ENCODE measurements at places on chromosomes 3 and 15.

DNA sequence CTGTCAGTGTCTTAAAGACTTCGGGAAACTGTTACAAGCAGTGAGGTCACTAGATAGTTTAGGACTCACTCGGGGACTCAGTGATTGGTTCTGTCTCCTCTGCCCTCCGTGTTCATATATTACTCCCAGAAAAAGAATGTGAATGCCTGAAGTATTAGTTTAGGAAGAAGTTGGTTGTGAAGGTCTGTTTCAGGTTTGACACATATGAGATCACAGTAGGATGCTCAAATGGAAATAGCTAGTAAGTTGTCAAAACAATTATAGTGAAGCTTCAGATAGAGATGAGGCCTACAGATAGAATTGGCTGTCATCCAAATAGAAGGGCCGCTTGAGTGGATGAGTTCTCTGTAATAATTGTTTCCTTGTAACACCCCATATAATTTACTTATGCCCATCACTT lies 172.6 kb downstream of the PLCL2 start:
- DNase-seq, result no peak

- no peak for DNase-seq
Observed at GRCh38 chr3:140349938-140350337, 327.9 kb upstream of the TRIM42 start.

GRCh38 chr15:39156166-39156565 lies 424.7 kb upstream of the THBS1 start:
- no peak for DNase-seq

GRCh38 chr3:1214933-1215332 lies 122.1 kb downstream of the CNTN6 start:
- DNase-seq, result no peak

DNA sequence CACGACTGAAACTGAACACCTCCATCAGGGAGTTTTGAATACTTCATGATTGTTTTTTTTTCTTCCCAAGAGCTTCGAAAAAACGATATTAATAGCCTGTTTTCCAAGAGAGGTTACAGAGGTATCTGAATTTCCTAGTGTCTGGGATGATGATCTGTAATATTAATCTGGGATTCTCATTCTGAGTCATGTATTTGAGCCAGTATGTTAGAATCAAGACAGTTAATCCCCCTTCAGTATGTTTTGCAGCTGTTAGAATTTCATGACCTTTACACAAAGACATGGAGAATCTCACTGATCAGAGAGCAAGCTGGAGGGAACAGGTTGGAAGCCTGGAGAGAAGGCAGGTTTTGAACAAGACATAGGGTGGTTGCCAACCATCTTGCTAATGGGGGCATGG lies 234.5 kb upstream of the GAP43 start:
- no peak for DNase-seq

GRCh38 chr3:107913701-107914100 lies 177.1 kb downstream of the CD47 start:
- no peak for DNase-seq

DNA sequence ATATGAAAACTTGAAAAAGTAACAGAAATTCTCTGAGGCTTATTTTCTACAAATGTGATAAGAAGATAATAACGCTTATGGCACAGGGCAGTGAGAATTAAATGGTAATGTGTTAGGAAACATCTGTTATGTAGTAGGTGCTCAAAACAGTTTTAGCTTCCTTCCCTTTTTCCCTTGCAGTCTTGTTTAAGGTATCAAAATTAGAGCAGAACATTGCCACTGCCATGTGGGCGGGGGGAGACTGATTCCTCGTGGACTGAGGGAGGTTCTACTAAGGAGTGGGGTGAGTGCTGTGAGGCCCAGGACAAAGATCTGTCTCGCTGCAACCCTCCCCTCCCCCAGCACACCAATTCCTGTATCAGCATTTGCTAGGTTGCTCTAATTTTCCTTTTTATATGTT lies 702.4 kb downstream of the TUSC7 start:
- no peak for DNase-seq

DNA sequence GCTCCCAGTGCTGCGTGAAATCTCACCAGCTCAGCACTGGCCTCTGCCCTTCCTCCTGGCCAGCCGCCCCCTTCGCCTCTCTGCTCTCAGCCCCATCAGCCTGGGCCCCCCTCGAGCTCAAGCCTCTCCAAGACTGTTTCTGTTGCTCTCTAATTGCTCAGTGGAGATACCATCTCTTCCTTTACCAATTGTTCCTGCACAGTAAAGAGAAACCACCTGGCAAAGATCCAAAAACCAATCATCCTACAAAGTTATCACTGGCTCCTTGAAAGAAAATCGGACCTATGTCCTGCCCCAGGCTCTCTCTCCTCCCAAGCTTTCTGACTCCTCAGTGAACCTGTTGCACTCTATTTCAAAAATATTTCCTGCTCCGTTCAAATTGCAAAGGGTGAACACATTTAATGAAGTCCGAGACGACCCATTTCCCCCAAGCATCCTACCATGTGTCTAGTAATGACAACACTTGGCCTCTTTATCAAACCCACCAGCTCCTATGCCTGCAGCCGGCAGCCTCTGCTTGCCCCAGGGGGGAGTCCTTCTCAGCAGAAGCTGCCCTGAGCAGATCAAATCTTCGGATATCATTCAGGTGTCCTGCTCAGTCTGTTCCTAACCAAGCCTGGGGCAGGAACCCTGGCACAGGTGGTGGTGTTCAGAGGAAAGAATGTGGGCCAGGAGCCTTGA lies 53.7 kb upstream of the FAM174B start:
- DNase-seq, result no peak

DNA sequence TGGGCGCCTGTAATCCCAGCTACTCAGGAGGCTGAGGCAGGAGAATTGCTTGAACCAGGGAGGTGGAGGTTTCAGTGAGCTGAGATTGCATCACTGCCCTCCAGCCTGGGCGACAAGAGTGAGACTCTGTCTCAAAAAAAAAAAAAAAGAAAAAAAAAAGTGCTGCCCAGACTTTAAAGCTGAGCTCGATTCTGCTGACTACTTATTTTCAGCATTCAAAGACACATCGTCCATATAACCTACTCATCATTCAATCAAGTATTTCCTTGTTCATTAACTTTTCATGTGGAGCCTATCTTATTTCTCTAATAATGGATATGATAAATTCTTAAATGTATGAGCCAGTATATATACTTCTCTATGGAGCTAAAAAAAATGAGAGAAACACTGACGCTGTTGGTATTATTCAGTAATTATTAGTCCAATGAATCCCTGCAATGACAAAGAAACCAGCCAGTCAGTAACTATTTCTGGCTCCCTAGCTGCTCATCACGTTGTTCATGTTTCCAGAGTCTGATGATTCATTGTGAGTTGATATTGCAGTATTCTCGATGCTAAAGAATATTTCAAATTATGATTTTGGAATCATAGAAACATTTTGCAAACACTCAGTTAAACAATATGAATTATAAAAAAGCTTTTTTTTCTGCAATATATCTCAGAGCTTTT lies 111.9 kb downstream of the RAP2B start:
- DNase-seq, result no peak

- DNase-seq, result no peak
Observed at GRCh38 chr3:9915254-9916141, 1.4 kb upstream of the IL17RC start.

DNA sequence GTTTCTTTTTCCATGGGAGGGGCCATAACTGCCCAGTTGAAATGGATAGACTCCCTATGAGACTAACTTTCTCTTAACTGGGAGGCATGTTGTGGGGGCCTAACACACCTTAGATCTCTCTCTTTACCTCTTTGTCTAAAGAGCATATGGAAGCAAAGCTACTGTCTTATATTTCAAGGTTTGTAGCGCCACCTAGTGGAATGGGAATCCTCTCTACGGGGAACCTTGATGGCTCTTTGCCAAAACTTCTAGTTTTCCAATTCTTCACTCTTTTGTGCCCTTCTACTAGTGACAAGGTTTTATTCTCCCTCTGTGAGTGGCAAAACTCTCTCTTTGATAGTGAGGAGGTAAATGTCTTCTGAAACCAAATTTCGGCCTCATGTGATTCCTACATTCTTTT lies 1030.4 kb upstream of the CADM2 start:
- DNase-seq, result no peak

- DNase-seq, result no peak
Observed at GRCh38 chr3:146078031-146078430, 83.0 kb downstream of the PLOD2 start.

DNA sequence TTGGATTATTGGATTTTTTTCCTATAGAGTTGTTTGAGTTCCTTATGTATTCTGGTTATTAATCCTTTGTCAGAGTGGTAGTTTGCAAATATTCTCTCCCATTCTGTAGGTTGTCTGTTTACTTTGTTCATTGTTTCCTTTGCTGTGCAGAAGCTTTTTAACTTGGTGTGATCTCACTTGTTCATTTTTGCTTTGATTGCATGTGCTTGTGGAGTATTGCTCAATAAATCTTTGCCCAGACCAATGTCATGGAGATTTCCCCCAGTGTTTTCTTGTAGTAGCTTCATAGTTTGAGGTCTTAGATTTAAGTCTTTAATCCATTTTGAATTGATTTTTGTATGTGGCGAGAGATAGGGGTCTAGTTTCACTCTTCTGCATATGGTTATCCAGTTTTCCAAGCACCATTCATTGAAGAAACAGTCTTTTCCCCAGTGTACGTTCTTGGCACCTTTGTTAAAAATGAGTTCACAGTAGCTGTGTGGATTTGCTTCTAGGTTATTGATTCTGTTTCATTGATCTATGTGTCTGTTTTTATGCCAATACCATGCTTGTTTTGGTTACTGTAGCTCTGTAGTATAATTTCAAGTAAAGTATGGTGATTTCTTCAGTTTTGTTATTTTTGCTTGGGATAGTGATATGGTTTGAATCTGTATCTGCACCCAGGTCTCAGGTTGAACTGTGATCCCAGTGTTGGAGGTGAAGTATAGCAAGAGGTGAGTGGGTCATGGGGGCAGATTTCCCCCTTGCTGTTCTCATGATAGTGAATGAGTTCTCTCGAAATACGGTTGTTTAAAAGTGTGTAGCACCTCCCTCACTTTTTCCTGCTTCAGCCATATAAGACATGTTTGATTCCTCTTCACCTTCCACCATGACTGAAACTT lies 46.1 kb upstream of the TNFSF10 start:
- DNase-seq, result no peak

DNA sequence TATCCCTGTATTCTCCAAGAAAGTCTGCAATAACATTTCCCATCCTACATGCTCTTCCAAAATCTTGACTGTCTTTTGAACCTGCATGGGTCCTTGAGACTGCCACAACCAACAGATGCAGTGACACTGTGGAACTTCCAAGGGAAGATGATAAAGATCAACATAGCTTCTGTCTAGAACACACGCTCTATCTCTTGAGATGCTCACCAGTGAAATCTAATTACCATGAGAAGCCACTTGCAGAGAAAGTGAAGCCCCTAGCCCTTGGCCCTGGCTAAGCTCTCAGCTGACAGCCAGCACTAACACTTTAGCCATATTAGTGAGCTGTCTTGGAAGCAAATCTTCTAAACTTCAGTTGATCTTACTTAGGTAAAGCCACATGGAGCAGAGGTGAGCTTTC lies 36.6 kb downstream of the EOMES start:
- no peak for DNase-seq

DNA sequence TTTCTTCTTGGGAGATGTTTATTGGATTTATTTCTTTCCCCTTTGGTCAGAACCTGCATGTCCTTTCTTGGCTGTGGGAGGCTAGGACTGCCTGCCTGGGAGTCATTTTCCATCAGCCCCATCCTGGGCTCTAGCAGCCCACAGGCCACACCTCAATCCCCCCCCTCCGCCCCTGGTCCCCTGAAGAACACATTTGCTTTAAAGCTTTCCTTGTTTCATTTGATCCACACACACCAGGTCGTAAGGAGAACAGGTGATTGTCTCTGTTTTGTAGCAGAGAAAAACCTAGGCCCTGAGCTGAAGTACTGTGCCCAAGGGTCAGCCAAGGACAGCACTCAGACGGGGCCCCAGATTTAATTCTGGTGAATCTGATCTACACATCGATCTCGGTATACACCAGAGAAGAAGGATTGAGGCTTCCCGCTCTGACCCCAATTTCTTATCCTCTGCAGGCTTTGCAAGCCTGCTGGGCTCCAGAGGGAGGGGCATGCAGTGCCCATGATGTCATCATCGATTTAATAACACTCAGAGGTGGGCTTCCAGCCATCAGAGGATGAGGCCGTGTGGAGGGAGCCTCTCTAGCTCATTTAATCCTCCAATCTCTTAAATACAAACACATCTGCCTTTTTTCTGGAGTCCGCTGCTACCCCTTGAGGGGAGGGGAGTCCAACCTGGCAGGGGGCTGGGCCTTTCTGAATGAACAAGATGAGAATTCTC lies 1.7 kb upstream of the CLN6 start:
- DNase-seq, result no peak

DNA sequence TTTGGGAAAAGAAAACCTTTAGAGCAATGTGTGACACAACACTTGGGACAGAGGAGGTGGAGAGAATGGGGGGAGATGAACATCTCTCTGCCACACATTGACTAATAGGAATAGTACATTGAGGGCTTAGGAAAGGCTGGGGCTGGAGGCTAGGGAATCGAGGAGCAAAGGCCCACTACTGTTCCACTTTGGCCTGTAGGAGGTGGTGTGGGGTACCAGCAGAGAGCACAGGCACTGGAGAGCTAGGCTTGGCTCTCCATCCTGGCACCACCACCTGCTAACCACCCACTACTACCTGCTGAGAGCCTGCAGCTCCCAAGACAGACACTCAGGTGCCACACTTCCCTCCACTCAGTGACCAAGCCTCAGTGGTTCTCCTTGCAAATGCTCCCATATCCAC lies 19.4 kb downstream of the CCDC32 start:
- DNase-seq, result no peak

DNA sequence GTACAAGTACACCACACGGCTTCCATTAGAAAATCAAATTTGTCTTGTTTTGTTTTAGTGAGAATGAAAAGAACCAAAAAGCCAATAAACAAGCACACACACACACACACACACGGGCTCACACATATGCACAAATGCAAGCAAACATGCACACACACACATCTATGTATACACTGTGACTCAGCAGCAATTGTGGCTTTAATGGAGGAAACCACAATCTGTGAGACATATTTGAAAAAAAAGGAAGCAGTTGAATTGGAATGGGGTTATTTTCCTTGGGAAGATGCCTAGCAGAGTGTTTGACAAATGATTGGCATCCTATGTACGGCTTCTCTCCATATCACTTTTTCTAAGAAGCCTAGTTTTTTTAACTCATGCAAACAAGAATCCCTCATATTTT lies 201.1 kb upstream of the ARRDC4 start:
- no peak for DNase-seq

DNA sequence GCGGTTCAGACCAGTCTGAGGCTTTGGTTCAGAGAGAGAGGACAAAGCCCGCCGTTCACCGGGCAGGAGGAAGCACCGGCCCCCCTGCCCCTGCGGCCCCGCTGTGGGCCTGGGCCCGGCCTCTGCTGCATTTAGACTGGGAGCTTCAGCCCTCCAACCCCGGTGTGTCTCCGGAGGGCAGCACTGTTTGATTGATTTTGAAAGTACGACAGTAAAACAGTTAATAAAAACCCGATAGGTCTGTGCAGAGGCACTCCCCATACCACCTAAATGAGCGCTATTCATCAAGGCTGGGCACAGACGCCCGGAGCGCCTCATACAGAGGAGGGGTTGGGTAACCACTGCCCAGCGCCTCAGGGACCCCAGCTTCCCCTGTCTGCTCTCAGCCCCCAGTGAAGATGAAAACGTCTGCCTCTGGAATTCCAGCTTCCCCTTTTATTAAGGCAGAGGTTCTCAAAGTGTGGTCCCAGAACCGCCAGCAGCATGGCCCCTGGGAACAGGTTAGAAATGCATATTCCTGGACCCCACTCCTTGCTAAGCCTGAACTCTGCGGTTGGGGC lies 256.7 kb upstream of the TLE3 start:
- no peak for DNase-seq

Measured in NCI-H1436 (cell line).